ENCODE measurements at places on chromosomes 4 and X.
A peak's percentile ranks its signal among the peaks of the same experiment; 100 is the strongest.

DNA sequence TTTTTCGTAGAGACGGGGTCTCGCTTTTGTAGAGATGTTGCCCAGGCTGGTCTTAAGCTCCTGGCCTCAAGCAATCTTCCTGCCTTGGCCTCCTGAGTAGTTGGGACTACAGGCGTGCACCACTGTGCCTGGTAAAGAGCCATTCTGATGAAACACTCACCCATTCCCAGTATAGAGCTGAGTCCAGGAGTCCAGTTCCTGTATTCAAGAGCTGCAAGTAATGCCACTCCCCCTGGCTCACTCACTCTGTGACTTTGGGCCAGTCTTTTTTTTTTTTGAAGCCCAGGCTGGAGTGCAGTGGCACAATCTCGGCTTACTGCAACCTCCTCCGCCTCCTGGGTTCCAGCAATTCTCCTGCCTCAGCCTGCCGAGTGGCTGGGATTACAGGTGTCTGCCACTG lies 3.5 kb downstream of the CCDC22 start:
- peak; percentile 20 for DNase-seq

GRCh38 chrX:26562156-26562555 lies 346.2 kb downstream of the MAGEB5 start:
- DNase-seq: no peak

DNA sequence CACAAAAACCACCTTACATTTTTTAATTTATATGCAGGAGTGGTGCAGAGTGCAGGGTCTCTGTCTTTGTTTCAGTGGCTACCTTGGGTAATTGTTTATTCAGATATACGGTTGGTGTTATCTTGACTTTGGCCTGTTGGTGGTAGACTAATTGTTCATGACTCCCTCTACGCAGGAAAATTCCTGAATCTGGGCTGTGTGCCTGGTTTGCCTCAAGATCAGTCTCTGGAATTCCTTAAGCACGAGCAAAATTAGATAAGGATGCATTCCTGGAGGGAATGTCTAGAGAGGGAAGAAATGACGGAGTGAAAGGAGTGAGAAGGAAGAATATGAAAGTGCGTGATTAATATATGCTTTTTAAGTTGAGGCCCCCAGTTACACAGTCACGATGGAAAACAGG lies 576.9 kb upstream of the PCDH10 start:
- no peak for DNase-seq

- DNase-seq: no peak
Measured at GRCh38 chr4:10623862-10624261, 60.7 kb downstream of the CLNK start.

DNA sequence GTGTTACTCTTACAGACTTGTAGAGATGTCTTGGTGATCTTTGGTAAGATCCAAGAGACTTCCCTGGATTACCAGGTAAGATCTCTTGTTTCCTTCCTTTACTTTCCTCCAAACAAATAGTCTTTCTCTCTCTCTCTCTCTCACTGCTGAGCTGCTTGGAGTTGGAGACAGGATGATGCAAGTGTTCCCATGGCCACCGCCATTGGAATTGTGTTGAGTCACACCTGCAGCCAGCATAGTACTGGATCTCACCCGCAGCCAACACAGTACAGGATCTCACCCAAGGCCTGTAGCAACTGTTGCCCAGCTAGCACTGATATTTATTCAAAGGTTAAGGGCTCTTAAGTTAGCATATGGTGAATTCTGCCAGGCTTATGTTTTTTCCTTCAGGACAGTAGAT lies 1080.9 kb downstream of the FAT4 start:
- no peak for DNase-seq

DNA sequence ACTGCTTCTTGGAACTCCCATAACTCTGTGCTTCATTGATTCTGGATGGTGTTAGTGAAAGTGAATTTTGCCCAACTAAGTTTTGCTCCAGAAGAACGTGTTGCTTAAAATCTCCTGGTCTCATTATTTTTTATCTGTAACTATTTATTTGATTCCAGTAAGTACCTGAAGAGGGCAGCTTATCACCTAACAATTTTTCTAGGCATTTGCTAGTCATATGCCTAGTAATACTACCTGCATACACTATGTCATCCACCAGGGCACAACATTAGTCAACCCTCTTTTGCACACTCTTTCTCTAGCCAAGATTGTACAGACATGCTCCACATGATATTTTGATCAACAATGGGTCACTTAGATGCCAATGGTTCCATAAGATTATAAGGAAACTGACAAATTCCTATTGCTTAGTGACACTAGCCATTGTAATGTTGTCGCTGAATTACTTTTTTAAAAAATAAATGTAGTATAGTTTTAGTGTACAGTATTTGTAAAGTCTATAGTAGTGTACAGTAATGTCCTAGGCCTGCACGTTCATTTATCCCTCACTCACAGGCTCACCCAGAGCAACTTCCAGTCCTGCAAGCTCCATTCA lies 499.9 kb upstream of the AADAT start:
- no peak for DNase-seq

GRCh38 chr4:1777822-1778641 lies 15.1 kb upstream of the FGFR3 start:
- DNase-seq: no peak

DNA sequence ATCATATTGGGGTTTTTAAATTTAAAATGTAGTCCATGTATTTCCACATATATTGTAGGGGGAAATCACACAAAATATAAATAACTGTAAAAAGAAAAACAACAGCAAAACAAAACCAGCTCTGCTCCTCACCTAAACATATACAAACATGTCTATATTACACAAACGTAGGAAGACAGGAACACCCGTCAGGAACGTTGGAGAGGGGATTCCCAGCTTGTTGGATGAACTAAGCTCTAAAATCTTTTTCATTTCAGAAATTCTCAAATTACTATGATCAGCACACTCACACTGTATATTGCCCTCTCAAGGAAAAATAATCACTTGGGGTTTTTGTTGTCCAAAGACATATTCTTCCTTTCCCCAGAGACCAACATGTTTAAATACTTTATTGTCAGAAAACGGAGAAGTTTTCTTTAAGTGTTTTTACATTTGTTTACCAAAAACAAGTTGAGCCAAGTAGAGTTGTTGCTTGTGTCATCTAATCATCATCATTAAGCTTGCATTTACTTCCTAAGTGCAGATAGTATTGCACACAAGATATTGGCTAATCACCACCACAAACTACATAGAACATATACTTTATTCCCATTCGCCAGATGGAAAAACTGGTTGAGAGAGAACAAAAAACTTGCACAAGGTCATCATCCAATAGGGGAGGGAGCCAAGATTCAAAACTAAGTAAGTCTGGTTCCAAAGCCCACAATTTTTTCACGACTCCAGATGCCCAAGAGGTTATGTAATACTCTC lies 2.4 kb upstream of the TLR10 start:
- DNase-seq: peak; percentile 60

DNA sequence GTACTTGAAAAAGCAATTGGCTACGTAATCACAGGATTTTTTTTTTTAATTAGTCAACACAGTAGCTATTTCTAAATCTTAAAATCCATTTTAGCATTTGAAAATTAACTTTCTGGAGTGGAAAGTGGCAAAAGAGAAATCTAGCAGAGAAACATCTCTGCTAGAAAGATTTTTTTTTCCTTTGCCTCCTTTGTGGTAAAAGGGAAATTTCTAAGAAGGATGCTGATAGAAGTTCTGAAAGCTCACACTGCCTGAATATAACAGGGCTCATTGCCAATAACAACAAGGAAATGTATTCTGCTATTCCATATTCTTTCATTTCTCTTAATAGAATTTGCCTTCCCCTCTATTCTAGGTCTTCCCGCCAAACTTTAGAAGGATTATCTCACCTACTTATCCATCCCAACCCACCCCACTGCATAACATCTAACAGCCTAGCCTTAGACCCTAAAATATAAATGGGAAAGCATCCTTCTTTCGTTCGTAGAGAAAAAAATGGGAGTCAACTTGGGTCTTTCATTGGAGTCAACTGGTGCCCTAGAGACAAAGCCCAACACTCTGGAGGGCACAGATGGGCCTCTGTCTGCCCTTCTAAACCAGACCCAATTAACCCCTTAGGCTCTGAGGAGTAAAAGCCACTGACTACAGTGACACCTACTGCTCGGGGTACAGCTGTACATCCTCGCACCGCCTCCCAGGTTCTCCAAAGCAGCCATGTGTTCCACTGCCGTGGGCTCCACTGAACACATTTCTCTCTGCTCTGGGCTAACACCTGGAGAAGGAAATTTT lies 103.9 kb downstream of the MAML3 start:
- DNase-seq: peak; percentile 20

DNA sequence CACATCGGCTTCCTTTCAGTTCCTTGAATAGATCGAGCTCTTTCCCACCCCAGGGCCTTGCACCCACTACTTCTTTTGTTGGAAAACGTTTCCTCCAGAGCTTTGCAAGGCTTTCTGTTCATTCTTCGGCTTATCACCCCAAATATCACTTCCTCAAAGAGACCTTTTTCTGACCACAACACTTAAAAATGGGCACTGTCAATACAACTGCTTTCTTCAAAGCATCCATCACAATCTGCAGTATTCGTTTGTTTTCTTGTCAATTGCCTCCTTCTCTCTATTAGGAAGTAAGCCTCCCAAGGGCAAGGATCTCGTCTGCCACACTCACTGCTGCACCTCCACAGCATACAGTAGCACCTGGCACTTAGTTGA lies 17.7 kb upstream of the CENPU start:
- DNase-seq: no peak

GRCh38 chr4:48967101-48967500 lies 19.0 kb upstream of the CWH43 start:
- no peak for DNase-seq

GRCh38 chrX:150087612-150088011 lies 149.3 kb upstream of the EOLA2 start:
- DNase-seq: no peak

- no peak for DNase-seq
Measured at GRCh38 chr4:26131711-26132110, 189.1 kb upstream of the RBPJ start.

DNA sequence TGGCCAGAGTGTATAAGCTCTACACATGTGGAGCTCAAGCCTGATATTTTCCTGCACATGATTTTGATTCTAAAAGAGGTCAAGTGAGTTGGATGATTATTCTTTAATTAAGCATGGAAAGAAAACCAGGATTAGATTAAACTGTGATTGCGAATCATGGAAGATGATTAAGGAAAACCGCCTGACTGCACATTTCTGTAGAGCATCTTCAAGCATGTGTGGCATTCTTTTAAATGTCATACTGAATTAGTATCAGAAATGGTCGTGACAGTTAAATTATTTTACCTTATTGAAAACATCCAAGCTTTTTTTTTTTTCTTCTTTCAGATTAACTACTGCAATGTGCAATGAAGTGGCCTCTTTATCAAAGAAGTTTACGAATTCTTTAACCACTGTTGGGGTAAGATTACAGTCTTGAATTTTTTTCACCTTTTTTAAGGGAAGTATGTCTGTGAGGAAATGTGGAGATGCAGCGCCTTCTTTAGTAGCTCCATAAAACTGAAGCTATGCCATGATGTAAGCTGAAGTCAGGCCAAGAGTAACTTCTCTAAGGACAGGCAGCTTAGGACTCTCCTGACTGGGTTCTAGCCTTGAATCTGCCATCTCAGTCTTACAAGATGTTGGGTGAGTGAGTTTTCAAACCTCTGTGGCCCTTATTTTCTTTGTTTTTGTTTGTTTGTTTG lies 67.9 kb downstream of the FAM114A1 start:
- DNase-seq: no peak

GRCh38 chr4:2264481-2265041 lies 2.7 kb upstream of the MXD4 start:
- DNase-seq: no peak

- DNase-seq: no peak
Measured at GRCh38 chr4:94722270-94722669, 35.5 kb upstream of the BMPR1B start.

DNA sequence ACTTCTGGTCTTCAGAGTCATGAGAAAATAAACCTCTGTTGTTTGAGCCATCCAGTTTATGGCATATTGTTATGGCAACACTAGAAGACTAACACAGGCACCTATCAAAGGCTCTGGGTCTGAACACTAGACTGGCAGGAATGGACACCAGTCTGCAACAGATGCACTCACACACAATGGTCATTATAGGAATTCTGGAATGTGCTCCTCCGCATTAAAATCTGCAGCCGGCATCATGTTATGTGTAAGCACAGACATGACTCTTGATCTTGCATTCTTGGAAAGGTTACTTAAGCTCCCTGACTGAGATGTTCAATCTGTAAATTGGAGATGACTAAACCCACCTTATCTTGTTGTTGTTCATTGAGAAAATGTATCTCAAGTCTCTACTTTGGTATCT lies 112.3 kb upstream of the ZNF518B start:
- no peak for DNase-seq

GRCh38 chr4:113293674-113294073 lies 244.2 kb downstream of the ANK2 start:
- DNase-seq: no peak

- no peak for DNase-seq
Measured at GRCh38 chrX:526295-527224, 104.0 kb upstream of the SHOX start.

- no peak for DNase-seq
Measured at GRCh38 chr4:156197216-156197615, 243.6 kb upstream of the CTSO start.

- no peak for DNase-seq
Measured at GRCh38 chr4:8009097-8009496, 69.4 kb upstream of the AFAP1 start.

GRCh38 chr4:169225812-169226211 lies 44.9 kb downstream of the SH3RF1 start:
- no peak for DNase-seq

DNA sequence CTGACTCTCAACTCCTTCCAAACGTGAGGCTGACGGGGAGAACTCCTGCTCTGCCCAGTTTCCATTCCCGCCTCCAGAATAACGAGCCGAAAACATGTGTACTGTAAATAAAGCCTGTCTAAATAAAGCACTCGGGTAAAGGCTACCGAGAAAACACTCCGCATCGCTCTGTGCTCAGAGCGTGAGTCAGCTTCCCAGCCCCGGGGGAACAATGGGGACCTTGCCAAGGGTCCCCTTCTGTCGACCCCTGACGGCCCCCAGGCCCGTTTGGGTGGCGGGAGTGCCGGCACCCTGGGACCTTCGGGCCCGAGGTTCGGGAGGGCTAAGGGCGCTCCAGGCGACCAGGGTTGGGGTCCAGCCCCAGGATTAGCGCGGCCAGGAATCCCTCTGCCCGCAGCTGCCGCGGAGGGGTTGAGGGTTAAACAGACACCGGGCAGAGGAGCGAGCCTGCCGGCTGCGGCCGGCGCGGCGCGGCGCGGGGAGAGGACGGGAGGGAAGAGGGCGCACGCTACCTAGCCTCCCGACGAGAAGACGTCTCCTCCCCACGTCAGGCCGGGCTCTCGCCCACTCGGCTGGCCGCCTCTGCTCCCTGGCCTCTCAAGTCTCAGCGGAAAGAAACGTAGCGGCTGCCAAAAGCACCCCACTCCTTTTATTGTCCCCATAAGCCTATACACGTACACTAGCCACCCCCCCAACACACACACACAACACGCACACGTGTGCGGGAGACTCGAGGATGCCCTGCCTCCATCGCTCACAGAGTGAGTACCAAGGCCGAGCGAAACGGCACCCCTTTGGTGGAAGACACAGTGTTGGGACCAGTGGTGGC lies 85.5 kb downstream of the BCOR start:
- no peak for DNase-seq

DNA sequence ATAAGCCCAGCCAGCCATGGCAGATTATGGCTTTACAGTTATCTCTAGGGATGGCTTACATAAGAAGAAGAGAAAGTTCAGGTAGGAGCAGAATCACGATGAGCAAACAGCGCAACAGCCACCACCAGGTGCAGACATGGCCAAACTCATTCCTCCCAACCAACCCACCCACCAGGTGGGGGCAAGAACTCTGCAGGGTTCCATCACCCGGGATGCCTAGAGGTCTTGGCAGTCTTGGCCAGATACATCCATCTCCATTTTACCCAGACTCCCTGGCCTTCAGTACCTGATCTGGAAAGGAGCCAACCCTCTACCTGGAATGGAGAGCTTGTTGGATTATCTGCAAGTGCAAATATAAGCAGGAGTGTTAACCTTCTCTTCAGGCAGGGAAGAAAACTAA lies 7.5 kb downstream of the TSC22D3 start:
- DNase-seq: no peak
